Fibroblast of skin of left biceps (primary cell): ENCODE measurements at places on chromosomes 3 and 15.

- DNase-seq: peak; percentile 28
Observed at GRCh38 chr3:135503760-135504686, 461.5 kb upstream of the PPP2R3A start.

GRCh38 chr15:56234804-56235203 is 8.9 kb downstream of the RFX7 start:
- DNase-seq: no peak

- no peak for DNase-seq
Observed at GRCh38 chr3:29281094-29281343, 148 bp downstream of the RBMS3 start.

DNA sequence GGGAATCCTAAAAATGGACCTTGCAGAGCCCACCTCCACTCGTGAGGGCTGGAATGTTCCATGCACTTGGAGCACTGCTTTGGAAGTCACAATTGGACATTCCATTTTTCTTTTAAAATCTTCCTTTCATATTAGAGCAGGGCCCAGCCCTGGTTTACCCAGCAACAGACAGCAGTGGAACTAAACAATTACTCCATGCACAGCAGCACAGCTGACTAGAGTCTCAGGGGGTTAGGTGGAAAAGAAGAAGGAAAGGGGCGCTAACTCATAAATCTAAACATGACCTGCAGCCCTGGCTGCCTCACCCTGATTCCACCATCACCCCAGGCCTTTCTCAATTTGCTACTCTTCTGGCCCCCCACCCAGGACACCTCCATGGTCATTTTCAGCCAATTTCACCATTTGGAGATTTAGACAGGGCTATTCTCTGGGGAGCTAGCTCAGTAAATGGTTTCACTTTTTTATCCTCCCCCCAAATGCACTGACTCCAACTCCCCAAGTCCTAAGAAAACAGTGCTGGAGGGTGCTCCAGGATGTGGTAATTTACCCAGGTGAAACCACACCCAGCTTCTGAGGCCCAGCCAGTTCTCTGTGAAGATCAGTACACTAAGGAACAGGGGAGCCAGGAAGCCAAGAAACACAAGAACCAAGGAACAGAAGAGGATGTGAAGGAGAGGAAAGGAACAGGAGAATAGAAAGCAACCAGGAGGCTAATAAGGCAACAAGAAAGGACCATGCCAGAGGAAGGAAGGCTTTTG is 1.6 kb upstream of the LRRC31 start:
- no peak for DNase-seq

- no peak for DNase-seq
Observed at GRCh38 chr15:92654662-92655061, 913 bp downstream of the FAM174B start.
